ENCODE measurements at places on chromosomes 5 and 9.

DNA sequence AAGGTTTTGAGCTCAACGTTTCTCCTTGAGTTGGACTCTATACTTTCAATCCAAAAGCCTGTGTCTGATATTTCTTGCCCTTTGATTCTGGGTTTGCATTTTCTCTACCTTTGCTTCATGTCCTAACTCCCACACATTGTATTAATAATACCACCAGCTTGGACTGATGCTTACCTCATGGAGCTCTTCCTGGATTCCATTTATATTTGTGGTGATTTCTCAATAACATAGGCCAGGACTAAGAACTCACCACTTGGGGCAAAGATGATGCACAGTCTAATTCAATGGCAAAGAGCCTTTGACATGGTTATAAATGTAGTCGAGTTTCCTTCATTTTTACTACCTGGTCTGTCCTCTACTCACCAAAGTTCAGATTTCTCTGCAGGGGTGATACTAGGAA lies 27.5 kb upstream of the EFNA5 start:
- DNase-seq = no peak

DNA sequence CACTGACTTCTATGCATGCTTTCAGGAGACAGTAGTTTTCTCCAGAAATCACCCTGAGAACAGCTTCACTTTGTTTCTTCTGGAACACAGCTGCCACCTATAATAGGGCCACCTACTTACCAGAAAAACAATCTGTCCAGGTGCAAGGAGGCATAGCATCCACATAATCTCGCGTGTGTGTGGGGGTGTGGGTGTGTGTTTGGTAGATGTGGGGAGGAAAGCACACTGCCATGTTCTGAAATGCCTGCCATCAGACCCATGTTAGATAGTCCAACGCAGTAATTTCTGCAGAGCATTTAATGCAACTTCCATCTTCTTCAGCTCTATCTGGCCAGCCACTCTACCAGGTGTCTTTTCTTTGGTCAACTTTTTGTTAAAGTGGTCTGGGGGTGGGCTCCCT lies 102.9 kb downstream of the ACER2 start:
- DNase-seq = no peak

- no peak for DNase-seq
These were observed 38.5 kb upstream of the DEPDC1B start for GRCh38 chr5:60738461-60738860.

- no peak for DNase-seq
These were observed 34.6 kb upstream of the CCL21 start for GRCh38 chr9:34744295-34745221.

- DNase-seq = peak; percentile 8
These were observed 146.8 kb upstream of the IQGAP2 start for GRCh38 chr5:76256116-76256889.

DNA sequence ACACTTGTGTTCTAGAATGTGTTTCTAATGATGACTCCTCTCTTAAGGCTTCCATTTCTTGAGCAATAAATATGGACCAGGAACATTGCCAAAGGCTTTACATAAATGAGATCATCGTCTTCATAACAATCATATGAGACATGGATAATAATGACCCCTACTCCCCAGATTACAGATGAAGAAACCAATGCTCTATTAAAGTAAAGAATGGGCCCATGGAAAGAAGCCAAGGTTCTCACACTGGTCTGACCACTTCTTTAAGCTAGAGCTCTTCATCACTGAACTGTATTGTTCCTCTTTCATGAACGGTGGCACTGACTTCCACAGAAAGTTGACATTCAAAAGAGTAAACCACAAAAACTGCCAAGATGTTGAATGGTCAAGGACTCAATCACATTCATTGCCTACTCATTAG lies 65.3 kb downstream of the MARCHF3 start:
- DNase-seq = no peak

GRCh38 chr9:123686131-123686828 lies 243.6 kb downstream of the DENND1A start:
- DNase-seq = no peak

DNA sequence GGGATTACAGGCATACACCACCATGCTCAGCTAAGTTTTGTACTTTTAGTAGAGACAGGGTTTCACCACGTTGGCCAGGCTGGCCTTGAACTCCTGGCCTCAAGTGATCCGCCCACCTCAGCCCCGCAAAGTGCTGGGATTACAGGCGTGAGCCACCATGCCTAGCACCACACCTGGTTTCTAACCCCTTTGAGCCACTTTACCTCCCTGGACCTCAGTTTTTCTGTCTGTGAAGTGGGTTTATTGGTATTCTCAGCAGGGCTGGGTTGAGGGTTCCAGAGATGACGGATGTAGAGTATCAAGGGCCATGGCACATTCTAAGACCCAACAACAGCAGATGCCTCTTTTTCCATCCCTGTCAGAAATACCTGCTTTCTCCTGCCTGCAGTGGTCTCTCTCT lies 38.6 kb downstream of the AMBP start:
- DNase-seq = no peak

DNA sequence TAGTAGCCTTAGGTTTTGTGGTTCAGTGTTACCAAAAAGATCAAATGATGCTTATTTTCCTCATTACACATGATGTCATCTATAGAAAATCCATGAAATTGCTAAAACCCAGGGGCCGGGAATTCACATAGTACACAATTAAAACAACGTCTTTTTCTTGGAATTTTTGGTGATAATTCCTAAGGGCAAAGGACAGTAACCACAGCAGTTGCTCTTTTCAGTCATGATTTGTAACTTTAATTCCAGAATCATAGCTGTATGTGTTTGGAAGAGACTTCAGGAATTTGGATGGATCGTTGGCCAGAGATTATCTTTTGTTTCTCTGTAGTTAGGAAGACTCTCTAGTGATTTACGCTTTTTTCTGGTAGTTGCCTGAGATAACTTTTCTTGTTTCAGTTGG lies 748.7 kb downstream of the TLE4 start:
- no peak for DNase-seq

- DNase-seq = no peak
These were observed 853 bp downstream of the DCP2 start for GRCh38 chr5:112977440-112977861.

DNA sequence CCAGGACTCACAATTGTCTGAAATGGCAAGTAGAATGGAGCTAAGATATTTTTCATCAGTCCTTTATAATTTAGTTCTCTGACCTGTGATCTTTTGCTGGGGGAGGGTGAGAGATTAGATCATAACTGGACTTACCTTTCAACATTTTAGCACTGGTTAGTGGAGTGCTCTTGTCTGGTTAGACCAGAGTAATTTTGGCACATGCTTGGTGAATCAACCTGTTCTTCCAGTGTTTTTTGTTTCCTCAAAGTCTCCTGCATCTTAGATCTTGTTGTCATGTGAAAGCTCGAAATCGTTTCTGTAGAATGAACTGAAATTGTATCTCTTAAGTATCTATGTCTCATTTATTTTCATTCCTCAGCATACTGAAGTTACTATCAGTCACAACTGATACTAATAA lies 122.4 kb downstream of the TLE4 start:
- no peak for DNase-seq

- DNase-seq = no peak
These were observed 162.2 kb downstream of the GADD45G start for GRCh38 chr9:89766991-89767390.

Measured in CMK (cell line).